Uterus (tissue), 4 donors: ENCODE measurements at places on chromosomes 11 and 22. TPM values are rescaled to one million over a fixed set of nuclear protein-coding genes. Genes with fewer than 3 reads are reported as not detected.

DNA sequence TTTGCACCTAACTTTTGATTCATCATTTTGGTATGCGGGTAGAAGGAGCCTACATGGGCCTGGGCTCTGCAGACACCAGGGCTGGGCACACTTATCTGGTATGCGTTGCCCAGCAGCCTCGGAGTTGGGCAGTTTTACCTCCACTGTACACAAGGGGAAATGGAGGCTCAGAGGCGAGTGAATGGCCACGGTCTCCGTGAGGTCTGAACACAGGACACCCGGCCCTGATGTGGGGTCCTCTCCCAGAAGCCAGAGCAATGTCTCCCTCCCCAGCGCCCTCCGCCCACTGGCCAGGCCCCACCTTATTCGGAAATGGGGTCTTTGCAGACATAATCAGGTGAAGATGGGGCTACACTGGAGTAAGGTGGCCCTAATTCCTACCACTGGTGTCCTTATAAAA, 43.7 kb downstream of the OSBPL5 start:
- DNase-seq, result no peak

DNA sequence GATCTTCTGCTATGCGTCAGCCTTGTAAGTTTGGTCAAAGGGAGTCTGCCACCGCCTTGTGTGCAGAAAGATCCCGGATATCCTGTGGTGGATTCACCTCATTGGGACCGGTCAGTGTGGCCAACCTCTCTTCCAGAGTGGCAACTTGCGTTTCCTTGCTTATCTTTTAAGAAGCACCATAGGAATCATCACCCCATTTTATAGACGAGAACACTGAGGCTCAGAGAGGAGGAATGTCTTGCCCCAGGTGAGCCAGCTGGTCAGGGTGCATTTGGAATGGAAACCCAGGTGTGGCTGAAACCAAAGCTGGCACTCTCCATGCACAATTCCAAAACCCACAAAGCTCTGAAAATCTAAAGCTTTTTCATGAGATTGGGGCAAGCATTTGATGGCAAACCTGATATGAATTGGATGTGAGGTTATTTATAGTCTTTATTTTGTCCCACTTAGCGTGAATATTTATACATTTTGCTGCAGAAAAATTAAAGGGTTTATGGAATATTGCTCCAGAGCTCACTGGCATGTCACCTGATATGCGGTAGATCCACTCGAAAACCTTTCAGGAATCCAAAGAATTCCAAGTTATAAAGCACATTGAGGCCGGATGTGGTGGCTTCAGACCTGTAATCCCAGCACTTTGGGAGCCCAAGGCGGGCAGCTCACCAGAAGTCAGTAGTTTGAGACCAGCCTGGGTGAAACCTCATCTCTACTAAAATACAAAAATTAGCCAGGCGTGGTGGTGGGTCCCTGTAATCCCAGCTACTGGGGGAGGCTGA, 12.1 kb upstream of the EIF3D start:
- DNase-seq, result no peak

- DNase-seq, result no peak
Measured at GRCh38 chr22:49519117-49519737, 308.4 kb downstream of the BRD1 start.

- DNase-seq, result no peak
Measured at GRCh38 chr22:27801616-27802345, at the start of gene MN1. Gene MN1 (minus strand): TSS chr22:27801756. CDS start chr22:27800543, 1,213 bp downstream.

DNA sequence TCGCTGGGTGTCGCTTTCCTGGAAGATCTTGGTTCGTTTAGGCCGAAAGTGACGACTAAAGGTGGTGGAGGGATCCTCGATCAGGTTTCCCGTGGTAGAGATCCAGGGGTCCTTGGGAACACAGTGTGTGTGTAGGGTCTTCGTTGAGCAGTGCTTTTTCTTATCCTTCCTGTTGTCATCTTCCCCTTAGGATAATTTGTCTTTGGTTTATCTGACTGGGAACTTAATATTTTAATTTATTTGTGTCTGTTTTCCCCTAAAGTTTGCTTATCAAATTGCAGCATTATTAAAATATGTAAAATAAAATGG, 403 bp downstream of the RBM7 start:
- no peak for DNase-seq

- no peak for DNase-seq
Measured at GRCh38 chr11:102293873-102294601, 23.2 kb upstream of the BIRC3 start.

GRCh38 chr22:49867303-49868265, 13.9 kb downstream of the ZBED4 start:
- no peak for DNase-seq

DNA sequence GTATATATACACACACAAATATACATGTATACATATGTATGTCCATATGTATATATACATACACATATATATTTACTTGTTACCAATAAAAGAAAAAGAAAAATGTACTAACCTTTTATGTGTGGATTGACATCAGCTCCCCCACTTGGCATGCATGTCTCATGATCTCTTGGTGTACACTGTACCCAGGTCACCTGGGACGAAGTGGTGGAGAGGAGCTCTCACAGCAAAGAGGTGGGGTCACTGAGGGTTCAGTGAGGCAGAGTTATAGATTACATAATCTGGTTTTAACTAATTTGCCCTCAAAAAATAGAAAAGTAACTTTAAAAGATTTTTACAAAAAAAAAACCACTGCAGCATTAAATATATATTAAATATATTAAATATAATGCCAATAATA, 15.5 kb upstream of the USP47 start:
- no peak for DNase-seq

- no peak for DNase-seq
Measured at GRCh38 chr11:94678236-94678635, 89.9 kb upstream of the AMOTL1 start.

DNA sequence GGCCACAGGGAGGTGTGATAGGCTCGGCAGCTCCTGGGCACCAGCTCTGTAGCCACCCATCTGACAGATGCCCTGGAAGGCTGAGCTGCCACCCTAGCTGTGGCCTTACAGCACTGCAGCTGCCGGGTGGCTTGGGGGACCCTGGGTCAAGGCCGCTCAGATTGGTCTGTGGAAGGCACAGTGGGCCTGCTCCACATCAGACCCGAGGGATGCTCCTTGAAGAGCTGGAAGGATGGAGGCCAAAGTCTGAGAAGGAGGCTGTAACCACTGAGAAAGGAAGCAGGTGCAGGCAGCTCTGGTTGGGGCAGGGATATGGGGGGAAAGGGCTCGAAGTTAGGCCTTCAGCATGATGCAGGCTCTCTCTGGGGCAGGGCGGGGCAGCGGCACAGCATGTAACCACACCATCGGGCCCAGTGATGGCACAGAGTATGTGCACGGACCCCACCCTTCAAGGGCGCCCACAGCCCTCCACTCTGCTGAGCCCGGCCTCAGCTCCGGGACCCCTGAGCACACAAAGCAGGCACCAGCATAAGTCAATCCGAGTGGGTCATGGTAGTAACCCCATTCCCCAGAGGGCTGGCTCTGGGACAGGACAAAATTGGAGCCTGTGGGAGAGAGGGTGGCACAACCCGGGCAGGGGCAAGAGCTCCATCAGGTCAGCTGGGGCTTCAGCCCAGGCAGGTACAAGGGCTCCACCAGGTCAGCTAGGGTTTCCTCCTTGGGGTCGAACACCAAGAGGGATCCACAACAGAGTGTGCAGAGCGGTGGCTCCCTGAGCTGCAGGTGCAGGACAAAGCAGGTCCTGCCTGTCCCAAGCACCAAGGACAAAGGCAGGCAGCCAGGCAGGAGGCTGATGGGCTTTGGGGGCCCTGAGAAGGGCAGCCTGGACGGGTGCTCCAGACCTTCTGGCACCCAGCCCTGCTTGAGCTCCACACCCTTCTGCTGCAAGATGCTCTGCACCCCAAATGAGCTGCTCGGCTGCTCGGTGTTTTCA, 1511.1 kb downstream of the BRD1 start:
- DNase-seq, result peak; percentile 6

GRCh38 chr11:10752486-10752885, 1.4 kb downstream of the CTR9 start:
- no peak for DNase-seq

- no peak for DNase-seq
Measured at GRCh38 chr11:57313071-57313787, 11.5 kb downstream of the TNKS1BP1 start.

DNA sequence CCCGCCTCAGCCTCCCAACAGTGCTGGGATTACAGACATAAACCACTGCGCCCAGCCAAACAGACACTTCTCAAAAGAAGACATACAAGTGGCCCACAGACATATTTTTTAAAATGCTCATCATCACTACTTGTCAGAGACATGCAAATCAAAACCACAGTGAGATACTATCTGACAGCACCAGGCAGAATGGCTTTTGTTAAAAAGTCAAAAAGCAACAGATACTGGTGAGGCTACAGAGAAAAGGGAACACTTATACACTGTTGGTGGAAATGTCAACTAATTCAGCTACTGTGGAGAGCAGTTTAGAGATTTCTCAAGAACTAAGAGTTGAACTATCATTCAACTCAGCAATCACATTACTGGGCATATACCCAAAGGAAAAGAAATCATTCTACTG, 67.0 kb downstream of the ARHGAP20 start:
- DNase-seq, result no peak

DNA sequence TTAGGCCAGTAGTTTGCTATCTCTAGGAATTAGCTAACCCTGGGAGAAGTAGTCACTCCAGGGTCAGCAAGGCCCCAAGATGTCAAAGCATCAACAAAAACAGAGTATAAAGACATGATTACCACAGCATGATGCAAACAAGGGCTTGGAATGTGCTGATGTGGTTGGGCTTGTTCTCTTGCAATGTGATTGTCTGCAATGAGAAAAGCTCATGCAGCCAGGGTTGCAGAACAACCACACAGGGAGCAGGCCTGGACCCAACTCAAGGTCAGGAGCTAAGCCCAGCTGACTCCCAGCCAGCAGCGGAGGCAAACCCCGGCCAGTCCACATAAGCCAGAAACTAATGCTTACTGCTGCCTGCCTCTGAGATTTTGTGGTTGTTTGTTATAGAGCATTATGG, 132.4 kb upstream of the ZC3H12C start:
- no peak for DNase-seq

DNA sequence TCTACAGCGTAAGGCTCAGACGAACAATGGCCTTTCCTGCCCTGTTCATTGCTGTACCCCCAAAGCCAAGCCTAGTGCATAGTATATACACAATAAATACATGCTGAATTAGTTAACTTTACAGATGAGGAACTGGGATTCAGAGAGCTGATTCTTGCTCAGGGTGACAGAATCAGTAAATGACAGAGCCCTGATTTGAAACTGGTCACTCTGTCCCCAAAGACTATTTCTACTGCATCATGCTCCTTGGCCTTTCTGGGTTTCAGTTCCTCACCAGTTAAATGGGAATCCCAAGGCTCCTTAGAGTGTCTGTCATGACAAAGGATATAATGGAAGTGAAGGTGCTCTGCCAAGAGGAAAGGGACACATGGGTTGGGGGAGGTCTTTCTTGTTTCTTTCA, 50.5 kb upstream of the TSKU start:
- no peak for DNase-seq

GRCh38 chr11:34637303-34637702, 16.4 kb downstream of the EHF start:
- DNase-seq, result no peak

- no peak for DNase-seq
Measured at GRCh38 chr22:36339171-36340065, 48.3 kb downstream of the MYH9 start.

DNA sequence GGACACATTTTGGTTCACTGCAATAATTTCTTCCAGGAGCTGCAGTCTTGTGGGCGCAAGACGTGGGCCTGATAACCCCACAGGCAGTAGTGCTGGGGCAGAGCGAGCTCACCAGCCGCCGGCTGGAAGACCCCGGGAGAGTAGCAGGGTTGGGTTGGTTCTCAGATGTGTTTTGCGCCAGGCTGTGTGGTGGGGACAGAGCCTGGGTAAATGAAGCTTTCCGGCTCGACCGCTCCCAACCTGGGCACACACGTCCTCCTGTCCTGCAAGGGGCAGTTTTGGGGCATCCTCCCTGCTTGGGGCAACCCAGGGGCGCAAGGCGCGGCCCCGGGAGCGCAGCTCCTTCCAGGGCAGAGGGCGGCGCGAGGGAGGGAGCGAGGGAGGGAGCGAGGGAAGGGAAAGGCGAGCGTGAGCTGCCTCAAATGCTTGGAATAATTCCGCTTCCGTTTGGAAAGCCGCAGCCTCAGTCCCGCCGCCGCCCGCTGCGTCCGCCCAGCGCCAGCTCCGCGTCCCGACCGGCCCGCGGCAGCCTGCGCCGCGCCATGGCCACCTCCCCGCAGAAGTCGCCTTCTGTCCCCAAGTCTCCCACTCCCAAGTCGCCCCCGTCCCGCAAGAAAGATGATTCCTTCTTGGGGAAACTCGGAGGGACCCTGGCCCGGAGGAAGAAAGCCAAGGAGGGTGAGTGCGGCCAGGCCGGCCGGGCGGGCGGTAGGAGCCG, at the start of gene PARVA:
TSS of gene PARVA (plus strand) at position 466 of the 718 bp plus-strand sequence. CDS start at position 543, 77 bp downstream.
- peak; percentile 76 for DNase-seq

- no peak for DNase-seq
Measured at GRCh38 chr11:85704967-85705366, 19.0 kb upstream of the CCDC89 start.

GRCh38 chr22:26474682-26475081, 8.9 kb downstream of the HPS4 start:
- no peak for DNase-seq

Gene GLYAT
- total RNA-seq, result not detected

Gene WDR74
- total RNA-seq, result 66.0 TPM

Gene PELI3
- total RNA-seq, result 27.7 TPM

Gene PNPLA3
- 1.3 TPM for total RNA-seq

Gene P2RY6
- total RNA-seq, result 0.76 TPM

Gene ARHGAP8
- not detected for total RNA-seq

Gene TSPAN18
- 117 TPM for total RNA-seq

Gene TRIM51
- not detected for total RNA-seq
